ENCODE measurements at places on chromosomes 11 and 22. TPM values are rescaled to one million over a fixed set of nuclear protein-coding genes. Genes with fewer than 3 reads are reported as not detected.

The NLRP6 gene
- polyA plus RNA-seq: not detected

The C11orf65 gene
- polyA plus RNA-seq: 1.4 TPM

The NRXN2 gene
- 117 TPM for polyA plus RNA-seq

The OR51A4 gene
- polyA plus RNA-seq: not detected

The MYEOV gene
- polyA plus RNA-seq: not detected

The RRM1 gene
- polyA plus RNA-seq: 77.2 TPM

The HEPHL1 gene
- polyA plus RNA-seq: not detected

The KDM4E gene
- polyA plus RNA-seq: not detected

The PRG2 gene
- not detected for polyA plus RNA-seq

The GATD1 gene
- polyA plus RNA-seq: 44.6 TPM

The ART1 gene
- polyA plus RNA-seq: not detected

The SLC6A5 gene
- polyA plus RNA-seq: not detected

The LRP5 gene
- 27.2 TPM for polyA plus RNA-seq
